ENCODE measurements at places on chromosomes 6 and 20.

DNA sequence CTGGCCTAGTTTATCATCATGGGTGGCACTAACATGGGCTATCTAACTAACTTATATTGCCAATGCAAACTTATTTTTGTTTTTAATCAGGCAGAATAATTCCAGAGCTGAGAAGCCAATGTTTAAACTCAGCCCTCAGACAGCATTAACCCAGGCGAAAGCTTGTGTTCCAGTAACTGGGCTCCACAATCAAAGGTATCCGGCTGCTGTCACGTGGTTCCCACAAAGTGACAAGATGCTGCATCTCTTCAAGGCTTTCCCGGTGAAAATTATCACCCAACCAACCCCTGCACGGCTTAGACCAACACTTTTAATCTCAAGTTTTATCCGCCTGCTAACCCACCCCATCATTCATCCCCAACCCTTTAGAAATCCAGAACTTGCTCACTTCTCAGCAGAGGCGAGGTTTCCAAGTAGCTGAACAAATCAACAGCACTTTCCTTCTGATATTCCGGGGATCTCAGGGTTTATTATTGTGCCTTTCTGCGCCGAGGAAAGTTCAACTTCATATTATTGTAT, 885 bp downstream of the MTCL3 start:
- DNase-seq: no peak

DNA sequence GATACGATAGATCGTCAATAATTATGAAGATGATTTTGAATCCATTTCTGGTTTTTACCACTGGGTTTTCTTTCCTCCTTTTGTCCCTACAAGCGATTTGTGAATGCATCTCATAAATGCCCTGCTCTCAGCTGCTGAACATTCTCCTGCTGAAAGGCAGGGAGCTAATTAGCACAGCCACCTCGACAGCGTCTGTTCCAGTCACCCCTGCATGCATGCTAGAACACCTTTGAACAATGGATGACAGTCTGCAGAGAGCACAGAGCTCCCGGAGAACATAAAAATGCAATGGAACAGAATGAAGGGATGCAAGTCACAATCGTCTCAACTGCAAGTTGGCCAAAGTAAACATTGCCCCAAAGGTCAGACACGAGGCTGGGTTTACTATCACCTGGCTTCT, 105.8 kb downstream of the SLC35B3 start:
- no peak for DNase-seq

DNA sequence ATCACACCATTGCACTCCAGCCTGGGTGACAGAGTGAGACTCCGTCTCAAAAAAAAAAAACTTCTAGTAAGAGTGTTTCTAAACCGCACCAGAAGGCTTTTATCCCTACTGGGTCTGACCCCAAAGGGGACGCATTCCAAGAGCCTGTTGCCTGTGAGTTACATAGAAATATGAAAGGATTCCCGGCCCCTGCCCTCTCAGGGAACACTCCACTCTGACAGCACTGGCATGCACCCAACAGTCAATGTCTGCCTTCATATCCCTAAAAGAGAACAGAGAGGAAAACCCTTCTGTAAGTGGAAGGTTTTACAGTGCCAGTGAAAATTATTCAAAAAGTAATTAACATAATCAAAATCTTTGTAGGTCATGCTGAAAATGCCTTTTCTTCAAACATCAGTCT, 117.1 kb upstream of the PTPRT start:
- no peak for DNase-seq

DNA sequence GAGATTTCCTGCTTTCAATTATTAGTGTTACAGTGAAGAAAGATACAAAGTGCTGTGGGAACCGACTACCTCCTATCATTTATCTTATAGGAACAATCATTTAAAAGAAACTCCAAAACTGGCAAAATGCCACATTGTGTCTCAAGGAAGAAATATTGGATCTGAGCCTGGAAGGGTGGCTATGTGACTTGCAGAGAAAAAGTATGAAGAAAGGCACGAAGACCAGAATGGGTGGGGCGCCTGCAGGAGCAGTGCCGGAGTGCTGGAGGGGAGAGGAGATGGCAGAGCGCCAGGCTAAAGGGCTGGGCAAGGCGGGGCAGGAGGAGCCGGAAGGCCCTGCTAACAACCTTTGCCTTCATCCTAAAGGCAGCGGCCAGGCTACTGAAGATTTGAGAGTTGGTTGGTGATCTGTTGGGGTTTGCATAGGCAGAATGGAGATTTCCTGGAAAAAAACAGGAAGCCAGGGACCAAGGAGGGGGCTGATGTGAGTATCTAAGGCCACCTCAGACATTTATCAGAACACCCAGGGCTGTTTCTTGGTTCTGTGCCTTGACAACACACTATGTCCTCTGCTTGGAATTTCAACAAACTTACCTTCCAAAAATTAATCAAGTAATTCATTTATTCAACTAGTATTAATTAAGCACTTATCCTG, 125.6 kb downstream of the MAFB start:
- no peak for DNase-seq

DNA sequence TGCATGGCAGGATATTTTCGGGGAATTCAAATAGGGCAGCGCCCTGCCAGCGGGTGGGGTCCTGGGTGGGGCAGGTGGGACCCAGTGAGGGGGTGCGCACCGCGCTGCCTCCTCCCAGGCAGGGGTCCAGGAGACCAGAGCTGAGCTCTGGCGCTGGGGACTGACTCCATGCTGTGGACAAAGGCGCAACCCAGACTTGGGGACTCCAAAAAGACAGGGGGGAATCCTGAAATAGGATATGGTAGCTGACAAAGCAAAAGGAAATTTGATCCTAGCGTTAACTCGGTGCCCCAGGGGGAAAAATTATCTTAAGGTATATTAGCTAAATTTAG, 23.6 kb downstream of the TFAP2A start:
- no peak for DNase-seq

GRCh38 chr6:146886587-146887446, 288.0 kb downstream of the ADGB start:
- no peak for DNase-seq
